Activated naive CD4-positive, alpha-beta T cell treated with anti-CD3 and anti-CD28 coated beads, Interleukin-2, amount 10 ng/mL, durations not matched to agents 7 days and 5 days (primary cell): ENCODE measurements at places on chromosomes 7 and 10.

DNA sequence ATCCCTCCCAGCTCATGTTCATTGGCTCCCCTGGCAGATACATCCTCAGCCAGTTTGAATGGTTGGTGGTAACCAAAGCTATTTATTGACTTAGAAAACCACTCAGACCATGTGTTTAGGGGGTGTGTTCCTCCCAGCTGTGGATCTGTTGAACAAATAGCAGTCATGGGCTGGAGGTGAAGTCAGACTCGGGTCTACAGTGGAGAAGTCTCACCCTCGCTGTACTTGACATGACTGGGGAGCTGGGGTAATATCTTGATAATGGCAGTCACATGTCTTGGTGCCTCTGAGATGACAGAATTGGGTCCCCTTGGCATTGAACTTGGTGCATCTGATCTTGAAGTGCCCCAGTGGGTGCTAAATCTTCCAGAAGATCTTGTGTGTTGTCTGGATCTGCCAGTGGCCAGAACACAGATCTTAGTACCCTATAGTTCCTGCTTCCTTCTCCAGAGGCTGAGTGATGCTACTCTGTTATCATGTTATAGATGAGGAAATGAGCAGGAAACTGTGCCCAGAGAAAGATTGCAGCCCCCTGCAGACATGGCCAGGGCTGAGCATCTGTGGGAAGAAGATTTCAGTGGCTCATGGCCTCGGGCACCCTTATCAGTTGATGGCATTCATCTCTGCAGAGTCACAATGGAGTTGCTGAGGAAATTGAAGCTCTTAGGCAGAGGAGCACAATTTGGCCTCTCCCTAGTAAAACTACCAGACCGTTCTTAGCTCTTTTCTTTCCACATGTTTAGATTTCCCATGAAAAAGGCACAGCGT is 50.4 kb downstream of the ADRA2A start:
- no peak for DNase-seq

DNA sequence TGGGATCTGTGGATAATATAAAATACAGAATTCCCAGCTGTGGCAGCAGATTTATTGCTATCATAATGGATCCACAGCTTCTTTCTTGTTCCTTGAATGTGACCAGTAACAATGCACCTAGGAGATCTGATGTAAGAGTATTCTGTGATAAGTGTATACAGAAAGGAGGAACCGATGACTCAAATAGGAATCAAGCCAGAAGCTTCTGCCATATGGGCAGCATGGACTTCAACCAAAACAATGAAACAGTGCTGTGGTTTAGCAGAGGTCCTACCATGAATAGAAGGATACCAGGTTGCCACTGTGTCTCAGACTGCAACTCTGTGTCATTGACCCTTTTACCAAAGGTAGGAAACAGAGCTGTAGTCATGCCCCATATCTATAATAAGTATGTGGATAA is 81.8 kb downstream of the PTPRZ1 start:
- no peak for DNase-seq

DNA sequence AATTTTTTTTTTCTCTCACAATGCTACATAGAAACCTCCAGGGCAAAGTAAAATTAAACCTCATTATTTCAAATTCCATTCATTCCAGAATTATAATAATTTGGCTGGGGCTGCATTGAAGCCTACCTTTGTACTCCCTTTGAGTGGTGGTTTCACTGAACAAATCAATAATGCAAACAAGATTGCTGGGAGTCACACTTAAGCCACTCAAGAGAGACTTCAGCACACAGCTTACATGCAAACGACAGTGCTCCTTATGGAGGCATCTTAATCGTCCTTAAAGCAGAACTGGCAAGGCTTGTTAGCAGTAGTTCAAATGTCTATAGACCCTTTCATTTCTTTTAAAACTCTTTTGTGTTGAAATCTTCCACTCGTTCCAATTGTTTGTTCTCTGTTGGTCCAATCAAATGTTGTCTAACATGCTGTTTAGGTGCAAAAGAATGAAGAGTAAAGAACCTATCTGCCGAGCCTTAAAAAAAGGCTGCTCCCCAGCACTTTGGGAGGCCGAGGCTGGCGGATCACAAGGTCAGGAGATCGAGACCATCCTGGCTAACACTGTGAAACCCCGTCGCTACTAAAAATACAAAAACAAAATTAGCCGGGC is 294.9 kb downstream of the FGFR2 start:
- DNase-seq = no peak

GRCh38 chr10:75431180-75432111 is at the start of gene LRMDA:
TSS of gene LRMDA (plus strand) at chr10:75431624.
- DNase-seq = no peak

DNA sequence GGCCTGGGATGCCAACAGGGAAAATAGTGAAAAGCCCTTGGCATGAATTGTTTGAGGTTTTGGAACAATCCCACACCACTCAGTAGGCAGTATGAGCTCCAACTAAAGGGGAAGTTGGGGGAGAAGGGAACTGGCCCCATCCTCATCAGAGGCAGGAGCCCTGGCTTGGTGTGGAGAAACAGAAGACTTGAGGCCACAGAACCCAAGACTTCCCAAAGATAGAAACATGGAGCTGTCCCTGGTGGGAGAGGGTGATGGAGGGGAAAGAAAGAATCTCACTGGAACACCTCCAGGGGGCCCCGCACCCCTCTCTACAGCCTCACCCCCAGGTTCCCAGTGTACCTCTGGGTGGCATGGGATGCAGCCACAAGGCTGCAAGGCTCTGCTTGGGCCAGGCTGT is 85.7 kb downstream of the VSTM4 start:
- DNase-seq = no peak

GRCh38 chr10:2921956-2922680 is 145.2 kb upstream of the PFKP start:
- DNase-seq = no peak

DNA sequence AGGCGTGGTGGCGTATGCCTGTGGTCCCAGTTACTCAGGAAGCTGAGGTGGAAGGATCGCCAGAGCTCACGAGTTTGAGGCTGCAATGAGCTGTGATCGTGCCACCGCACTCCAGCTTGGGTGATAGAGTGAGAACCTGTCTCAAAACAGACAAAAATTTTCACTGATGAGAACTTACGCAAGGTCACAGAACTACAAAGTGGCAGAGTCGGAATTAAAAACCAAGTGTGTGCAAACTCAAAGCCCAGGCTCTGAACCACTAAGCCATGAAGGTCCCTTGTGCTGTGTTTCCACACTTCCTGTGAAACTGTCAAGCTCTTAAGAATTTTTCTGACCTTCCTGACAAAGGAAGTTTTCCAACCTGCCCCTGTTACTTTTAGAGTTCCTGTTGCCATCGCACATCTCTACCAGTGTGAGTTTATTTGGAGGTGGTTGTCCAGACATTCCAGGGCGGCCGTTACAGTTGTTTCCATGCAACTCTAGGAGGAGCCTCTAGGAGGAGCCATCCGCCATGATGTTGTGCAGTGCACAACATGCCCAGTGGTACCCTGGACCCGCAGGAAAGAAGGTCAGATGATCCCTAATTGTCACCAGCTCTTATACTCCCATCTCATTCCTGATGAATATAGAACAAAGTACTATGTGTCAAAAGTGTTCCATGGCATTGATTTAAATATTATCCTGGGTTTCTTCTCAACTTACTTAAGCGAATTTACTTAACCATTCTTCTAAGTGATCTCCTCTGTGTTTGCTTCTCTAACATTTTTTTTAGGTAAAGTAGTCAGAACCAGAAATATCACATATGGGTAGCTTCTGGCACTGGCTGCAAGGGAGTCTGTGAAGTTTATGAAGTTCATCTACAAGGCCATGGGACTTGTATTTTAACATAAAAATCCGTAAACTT is 49.0 kb upstream of the LYZL1 start:
- DNase-seq = no peak

- DNase-seq = no peak
Measured at GRCh38 chr10:24153537-24153936, 55.4 kb upstream of the KIAA1217 start.

GRCh38 chr10:18620856-18621255 is 30.5 kb downstream of the NSUN6 start:
- DNase-seq = no peak

GRCh38 chr10:7291487-7292270 is 119.2 kb downstream of the SFMBT2 start:
- DNase-seq = no peak

- DNase-seq = no peak
Measured at GRCh38 chr10:70048030-70048723, 4.5 kb upstream of the MACROH2A2 start.

DNA sequence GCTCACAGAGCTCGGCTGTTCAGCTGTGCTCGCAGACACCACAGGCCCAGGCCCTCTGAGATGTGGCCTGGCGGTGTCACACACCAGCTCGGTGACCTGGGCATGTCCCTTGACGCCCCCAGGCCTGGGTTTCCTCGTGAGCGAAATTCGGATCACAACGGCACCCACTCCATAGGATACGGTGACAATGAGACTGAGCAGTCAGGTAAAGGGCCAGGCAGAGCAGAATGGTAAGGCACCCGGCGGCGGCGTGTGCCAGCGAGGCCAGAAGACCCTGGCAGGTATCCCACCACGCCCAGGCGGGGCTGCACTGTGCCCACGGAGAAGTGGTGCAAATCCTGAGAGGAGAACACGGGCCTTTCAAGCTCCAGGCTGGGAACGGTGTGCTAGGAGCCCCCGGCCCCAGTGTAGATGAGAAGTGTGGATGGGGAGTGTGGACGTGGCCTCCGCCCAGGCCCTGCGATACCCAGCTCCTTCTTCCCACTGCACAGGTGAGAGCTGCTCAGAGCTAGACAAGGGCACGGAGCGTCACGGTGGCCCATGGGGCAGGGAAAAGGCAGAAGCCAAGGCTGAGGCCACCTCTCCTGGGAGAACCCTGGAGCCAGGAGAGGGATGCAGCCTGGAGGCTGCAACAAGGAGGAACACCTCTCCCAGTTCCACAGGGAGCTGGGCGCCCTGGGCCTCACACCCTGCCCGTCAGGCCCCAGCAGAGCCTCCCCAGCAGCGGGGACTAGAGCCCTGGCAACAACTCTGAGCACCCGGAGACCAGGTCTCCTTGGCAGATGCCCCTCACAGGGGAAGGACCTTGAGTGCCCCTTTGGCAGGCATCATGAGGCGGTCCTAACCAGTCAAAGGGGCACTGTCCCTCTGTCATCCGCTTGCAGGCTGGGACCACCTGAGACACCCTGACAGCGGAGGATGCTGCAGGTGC is 219.1 kb downstream of the MAD1L1 start:
- peak; percentile 16 for DNase-seq

DNA sequence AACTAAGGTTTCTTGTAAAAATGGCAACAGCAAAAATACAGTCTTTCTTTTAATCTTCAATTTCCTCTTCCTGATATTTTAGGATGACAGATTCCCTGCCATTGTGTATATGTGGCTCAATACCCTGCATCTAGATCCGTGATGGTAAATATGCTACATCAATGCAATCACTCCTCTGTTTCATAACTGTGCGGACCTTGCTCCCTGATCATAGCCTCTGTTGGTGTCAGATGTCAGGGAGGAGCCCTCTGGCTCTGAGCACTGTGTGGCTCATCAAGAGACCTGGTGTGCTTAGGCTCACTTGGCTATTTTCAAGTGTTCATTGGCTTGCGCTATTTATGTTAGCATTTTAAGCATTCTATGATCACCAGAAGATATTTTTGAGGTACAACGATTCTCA is 33.0 kb upstream of the AGR3 start:
- no peak for DNase-seq

GRCh38 chr10:50550291-50550839 is 73.4 kb downstream of the SGMS1 start:
- DNase-seq = no peak

- no peak for DNase-seq
Measured at GRCh38 chr7:69817121-69817520, 218.8 kb downstream of the AUTS2 start.

DNA sequence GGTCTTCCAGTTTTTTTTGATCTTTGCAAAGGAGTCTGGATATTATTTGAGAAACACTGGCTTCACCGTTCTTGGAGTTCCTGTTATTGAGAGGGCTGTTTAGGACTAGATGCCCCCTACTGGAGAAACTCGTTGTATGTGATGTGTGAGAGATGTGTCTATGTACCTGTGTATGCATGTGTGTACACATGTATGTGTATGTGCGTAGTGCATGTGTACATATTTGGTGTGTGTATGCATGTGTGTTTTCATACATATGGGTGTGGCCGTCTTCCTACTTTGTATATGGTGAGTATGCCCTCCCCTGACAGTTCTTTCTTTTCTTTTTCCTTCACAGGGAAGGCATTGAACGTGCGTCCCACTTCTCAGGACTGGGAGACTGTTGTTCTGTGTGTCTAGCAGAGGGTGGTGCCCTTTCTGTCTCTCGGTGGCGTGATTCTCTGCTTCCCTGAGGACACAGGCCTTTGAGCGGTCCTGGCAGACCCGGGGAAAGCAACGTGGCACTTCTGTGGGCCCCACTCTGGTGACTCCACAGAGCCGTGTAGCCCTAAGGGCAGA is 3.0 kb upstream of the CALHM3 start:
- peak; percentile 52 for DNase-seq

DNA sequence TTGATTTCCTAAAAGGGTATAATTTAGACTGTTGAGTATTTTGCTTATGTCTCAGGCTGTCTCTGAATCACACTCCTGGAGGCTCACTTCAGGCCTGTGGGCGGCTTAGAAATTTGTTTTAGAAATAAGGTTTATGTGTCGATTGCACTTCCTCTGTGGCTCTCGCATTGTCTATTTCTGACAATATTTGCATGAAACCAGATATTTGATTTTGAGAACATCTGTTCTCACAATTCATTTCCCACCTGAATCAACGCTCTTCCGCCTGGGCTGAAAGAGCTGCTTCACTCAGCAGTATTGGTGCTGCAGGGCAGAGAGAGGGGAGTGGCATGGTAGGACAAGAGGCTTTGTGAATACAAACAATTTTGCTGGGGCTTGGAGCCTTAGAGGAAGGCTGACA is 262.0 kb downstream of the ADRA2A start:
- no peak for DNase-seq

- no peak for DNase-seq
Measured at GRCh38 chr10:48414778-48415177, 108.3 kb downstream of the MAPK8 start.

DNA sequence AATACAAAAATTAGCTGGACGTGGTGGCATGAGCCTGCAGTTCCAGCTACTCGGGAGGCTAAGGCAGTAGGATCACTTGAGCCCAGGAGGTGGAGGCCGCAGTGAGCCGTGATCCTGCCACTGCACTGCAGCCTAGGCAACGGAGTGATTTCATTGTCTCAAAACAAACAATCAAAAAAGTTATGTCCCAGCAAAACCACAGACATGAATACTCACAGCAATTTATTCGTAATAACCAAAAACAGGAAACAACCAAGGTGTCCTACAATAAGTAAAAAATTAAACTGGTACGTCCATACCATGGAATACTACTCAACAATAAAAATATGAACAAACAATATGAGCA is 11.6 kb upstream of the CYTH3 start:
- no peak for DNase-seq
